ENCODE measurements at places on chromosomes 13 and 19. TPM values are rescaled to one million over a fixed set of nuclear protein-coding genes. Genes with fewer than 3 reads are reported as not detected.

The NR1H2 gene
- total RNA-seq: 28.3 TPM

The ZNF468 gene
- 38.8 TPM for total RNA-seq

The PEAK3 gene
- not detected for total RNA-seq

- H3K27me3 ChIP-seq: no peaks in the 10 kb centered on the region
- H3K36me3 ChIP-seq: peaks cover 6% of the 10 kb centered on the region
- H3K4me1 ChIP-seq: no peaks in the 10 kb centered on the region
- no peak overlapping the region for H3K27ac ChIP-seq
Measured at GRCh38 chr19:34298891-34299520, 44.7 kb downstream of the GARRE1 start.

DNA sequence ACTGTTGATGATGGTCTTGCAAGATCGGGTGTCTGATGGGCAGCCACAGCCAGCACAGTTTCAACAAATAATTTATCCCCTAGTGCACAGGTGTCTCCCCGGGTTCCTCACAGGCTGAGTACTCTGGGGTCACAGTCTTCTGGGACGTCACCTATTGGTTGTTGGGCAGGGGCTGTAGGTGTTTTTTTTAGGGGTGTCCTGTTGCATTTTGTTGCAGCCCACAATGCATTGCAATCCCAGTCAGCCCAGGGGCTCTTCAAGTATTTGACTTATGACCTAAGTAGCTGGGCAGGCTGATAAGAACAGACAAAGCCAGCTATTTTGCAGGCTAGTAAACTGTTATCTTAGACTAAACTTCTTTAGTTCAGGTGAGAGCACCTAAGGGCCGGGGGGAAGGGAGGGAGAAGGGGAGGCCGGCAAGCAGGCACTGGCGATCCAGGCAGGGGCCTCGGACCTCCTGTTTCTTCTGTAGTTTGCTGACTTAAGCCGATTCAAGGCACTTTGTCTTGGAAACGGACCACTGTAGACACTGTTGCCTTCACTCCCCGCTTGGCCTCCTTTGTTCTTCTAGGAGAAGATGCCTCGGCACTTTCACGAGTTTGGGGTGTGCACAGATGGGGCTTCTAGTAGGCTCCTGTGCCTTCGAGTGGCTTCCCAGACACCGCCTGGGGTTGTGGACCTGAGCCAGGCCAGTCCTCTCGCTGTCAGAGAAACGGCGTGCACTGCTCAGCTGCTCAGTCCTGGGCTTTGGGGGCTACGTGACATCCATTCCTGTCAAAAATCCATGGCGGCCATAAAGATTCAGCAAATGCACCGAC is 33.9 kb upstream of the GRTP1 start:
- H3K36me3 ChIP-seq: no peaks in the 10 kb centered on the region
- DNase-seq: peak; percentile 40
- H3K4me3 ChIP-seq: no peak overlapping the region
- H3K27ac ChIP-seq: peak overlapping the region; percentile 97
- no peaks in the 10 kb centered on the region for H3K27me3 ChIP-seq
- peaks cover 19% of the 10 kb centered on the region for H3K4me1 ChIP-seq

- no peak overlapping the region for H3K27ac ChIP-seq
- H3K4me3 ChIP-seq: no peak overlapping the region
- no peaks in the 10 kb centered on the region for H3K27me3 ChIP-seq
Measured at GRCh38 chr13:46909042-46909441, 12.2 kb upstream of the HTR2A start.

DNA sequence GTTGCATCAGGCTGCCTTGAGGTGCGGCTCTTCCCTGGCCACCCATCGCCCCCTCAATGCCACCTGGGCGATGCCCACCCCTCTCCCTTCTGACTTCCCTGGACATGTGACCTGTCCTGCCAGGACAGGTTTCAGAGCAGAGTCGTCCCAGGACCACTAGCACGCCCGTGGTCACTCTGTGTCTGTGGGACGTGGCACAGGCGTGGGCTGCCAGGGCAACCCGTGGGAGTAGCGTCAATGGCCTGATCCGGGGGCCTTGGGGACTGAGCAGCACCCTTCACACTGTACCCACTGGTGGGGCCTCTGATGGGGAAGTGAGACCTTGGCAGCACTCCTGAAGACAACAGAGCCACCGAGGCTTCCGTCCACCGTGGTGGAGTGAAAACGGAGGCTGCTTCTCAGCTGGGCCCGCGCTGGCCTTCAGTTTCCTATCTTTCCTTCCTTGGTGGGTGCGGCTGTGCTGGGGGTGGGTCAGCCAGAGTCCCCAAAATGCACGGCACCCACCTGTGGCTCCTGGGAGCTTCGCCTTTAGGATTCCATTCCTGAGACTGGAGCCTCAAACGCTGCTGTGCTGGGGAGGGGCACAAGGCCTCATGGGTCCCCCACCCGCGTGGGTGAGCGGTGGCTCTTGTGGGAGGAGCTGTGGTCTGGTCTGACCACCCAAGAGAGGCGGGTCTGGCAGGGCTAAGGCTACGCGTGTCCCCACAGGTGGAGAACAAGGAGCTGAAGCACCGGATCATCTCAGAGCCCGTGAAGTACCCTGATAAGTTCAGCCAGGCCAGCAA is 26.7 kb upstream of the TMEM255B start:
- no peaks in the 10 kb centered on the region for H3K36me3 ChIP-seq
- H3K4me1 ChIP-seq: no peaks in the 10 kb centered on the region
- H3K27me3 ChIP-seq: no peaks in the 10 kb centered on the region
- no peak overlapping the region for H3K27ac ChIP-seq

DNA sequence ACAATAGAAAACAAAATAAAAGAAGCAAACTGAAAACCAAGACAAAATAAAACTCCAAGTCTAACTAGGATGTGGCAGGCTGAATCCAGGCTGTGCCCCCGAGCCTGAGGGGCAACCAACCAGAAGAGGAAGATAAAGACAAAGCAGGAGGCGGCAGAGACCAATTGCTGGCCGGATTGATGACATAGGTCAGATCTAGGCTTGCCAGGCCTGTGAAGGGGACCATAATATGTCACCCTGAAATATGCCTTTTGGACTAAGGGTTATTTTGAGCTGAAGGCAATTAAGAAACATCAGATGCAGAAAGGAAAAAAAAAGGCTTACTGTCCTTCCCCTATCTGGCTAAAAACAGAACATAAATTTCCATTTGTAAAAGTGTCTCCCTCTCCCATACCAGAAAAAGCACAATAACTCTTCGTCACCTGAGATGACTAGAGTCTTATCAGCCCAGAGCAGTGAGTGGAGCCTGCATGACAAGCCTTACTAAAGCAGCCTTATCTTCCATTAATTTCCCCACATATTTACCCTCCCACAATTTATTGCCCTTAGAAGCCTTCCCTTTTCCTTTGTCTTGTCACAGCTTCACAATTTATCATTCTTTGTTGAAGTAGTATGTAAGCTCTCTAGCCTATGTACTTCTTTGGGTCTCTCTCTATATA is 22.8 kb downstream of the ATP8A2 start:
- no peaks in the 10 kb centered on the region for H3K27me3 ChIP-seq
- H3K36me3 ChIP-seq: no peaks in the 10 kb centered on the region
- H3K4me1 ChIP-seq: peaks cover 9% of the 10 kb centered on the region
- H3K27ac ChIP-seq: peak overlapping the region; percentile 30
- H3K4me3 ChIP-seq: no peak overlapping the region

DNA sequence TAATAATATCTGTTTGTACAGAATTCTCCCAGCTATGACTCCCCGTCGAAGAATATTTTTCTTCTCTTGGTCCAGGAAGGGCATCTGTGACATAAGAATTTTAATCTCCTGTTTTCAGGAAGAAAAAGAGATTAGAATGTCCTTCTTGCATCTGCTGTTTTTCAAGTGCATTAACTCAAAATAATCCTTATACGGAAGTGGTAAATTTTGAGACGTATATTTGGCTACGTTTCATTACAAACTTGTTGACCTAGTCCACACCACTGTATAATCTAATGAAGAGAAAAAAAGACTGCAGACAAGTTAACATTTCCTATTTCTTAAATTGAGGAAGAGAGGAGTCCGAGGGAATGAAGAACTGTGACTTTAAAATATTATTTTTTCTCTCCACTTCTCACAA is 959.9 kb downstream of the DIAPH3 start:
- no peak overlapping the region for H3K27ac ChIP-seq
- no peaks in the 10 kb centered on the region for H3K4me1 ChIP-seq
- no peak overlapping the region for H3K4me3 ChIP-seq

Measured in progenitor cell of endocrine pancreas (in vitro differentiated cells).